T-helper 17 cell (primary cell): ENCODE measurements at places on chromosomes 13 and 19. TPM values are rescaled to one million over a fixed set of nuclear protein-coding genes. Genes with fewer than 3 reads are reported as not detected.

- DNase-seq: no peak
Measured at GRCh38 chr13:20799726-20800416, 26.1 kb upstream of the EEF1AKMT1 start.

GRCh38 chr19:16297575-16298178 lies 26.9 kb upstream of the KLF2 start:
- DNase-seq: no peak

- DNase-seq: no peak
Measured at GRCh38 chr13:91219201-91219600, 128.3 kb upstream of the MIR17HG start.

ZNF808 gene
- total RNA-seq: 20.1 TPM

- no peak for DNase-seq
Measured at GRCh38 chr13:66266761-66267160, 963.4 kb downstream of the PCDH9 start.

GRCh38 chr19:27794494-27795042 lies 1418.4 kb downstream of the UQCRFS1 start:
- no peak for DNase-seq

- no peak for DNase-seq
Measured at GRCh38 chr13:79812070-79812850, 331.3 kb downstream of the NDFIP2 start.

DNA sequence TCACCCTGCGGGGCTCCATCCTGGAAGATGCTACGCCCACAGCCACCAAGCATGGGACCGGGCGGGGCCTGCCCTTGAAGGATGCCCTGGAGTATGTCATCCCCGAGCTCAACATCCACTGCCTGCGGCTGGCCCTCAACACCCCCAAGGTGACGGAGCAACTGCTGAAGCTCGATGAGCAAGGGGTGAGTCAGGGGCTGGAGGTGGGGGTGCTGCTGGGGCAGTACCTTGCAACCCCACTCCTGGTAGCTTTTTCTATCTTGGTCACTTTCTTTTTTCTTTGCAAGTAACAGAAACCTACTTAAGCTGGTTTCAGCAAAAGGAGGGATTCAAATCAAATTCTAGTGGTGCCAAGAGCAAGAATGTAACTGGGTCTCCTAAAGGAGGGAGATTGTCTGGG lies 124.1 kb downstream of the DPF1 start:
- DNase-seq: no peak

DNA sequence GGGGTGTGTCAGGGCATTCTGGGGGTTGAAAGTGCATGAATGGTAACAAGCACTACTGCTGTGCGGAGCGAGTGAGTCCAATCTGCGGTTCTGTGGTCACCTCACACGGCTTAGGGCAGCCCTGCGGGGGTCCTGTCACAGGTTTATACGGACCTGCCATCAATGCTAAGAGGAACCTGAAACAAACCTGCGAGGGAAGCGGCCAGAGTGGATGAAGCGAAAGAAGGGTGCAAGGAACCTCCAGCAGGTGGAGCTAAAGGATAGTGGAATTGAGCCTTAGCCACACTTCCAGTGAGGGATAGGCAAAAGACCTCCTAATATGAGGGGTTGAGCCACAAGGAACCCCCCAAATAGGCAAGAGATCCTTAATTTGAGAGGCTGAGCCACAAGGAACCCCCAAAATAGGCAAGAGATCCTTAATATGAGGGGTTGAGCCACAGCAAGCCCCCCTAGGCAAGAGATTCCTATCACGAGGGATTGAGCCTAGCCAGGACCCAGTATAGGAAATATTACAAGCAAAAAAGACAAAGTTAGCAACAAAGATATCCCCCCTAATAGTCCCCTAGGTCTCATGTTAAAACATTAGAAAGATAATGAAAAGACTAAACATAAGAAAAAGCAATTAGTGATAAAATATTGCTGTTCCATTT lies 6.3 kb upstream of the ZNF69 start:
- DNase-seq: peak; percentile 43

GRCh38 chr19:18321734-18322102 lies 1.2 kb downstream of the LSM4 start:
- no peak for DNase-seq

GRCh38 chr13:108533842-108534241 lies 95.6 kb upstream of the MYO16 start:
- DNase-seq: no peak

DNA sequence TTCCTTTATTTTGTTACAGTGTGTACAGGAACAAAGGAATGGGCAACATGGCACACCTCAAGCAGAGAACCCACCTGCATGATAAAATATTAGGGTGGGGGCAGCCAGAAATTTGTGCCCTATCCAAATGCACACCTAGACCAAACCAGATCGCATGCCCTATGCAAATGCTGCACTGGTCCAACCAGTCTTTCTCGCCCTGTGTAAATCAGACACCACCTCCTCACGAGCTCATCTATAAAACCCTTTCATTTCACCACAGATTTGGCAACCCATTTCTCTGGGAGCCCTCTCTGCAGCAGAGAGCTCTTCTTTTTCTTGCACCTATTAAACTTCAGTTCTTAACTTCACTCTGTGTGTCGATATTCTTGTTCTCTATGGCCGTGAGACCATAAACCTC lies 1559.2 kb downstream of the SLITRK1 start:
- no peak for DNase-seq

DNA sequence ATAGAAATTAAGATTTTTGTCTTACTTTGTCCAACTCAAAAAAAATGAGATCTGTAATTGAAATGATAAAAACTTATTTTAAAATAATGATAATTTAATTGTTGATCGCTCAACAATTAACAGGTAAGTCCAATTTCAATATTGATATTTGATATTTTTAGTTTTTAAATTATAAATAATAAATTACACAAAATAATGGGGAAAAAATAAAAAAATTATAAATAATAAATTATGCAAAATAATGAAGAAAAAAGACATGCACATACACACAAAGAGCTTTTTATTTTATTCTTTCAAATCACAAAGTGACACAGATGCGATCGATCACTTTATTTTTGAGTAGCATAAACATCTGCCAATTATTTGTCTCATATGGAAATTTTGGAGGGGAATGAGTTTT lies 40.8 kb downstream of the KCTD12 start:
- DNase-seq: no peak

DNA sequence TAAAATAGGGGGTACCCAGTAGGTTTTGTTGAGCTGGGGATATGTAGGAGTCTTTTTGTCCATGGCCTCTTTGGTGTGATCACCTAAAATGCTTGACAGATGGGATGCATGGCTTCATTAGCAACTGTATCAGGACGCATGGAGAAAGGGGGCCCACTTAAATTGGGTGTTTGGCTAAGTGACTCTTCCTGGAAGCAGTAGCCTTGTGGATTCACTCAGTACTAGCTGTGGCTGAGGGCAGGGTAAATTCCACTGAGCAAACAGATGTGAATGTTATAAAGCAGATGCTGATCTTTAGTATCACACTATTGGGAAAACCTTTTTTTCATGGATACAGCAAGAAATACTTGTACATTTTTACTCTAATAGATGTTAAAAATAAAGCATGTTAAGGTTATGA lies 140.0 kb downstream of the FGF14 start:
- no peak for DNase-seq

DNA sequence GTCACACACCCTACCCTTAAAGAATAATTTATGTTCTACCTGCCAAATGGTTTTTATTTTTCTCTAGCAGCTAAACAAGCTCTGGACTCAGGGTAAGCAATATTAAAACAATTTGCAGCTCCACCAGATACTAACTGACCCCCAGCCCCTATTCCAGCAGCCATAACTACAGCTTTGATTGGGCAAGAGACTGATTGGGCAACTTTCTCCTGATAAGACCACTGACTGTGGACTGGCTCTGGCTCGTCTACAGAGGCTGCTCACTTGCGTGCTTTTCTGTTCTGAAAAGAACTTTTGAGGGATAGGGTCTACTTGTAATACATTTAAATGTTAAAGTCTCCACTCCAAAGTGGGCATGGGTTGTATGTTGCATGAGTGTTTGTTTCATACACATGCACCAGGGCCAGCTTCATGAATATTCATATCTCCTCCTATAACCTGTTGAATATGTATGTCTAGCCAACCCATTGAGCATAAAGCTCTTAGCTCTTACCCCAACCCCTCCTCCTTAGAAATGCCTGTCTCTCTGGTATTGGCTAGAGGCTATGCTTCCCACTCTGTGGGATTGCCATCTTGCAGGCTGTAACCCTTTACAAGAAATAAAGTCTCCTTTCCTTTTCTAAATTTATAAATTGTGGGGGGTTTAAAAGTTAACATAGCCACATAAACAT lies 19.9 kb downstream of the OR7A5 start:
- DNase-seq: no peak

BEST2 gene
- not detected for total RNA-seq

RFPL4A gene
- total RNA-seq: not detected

GJB6 gene
- 3.3 TPM for total RNA-seq

GRCh38 chr13:25215253-25215575 lies 43.1 kb upstream of the AMER2 start:
- no peak for DNase-seq

- DNase-seq: no peak
Measured at GRCh38 chr13:78022164-78022877, 103.7 kb upstream of the EDNRB start.

GRCh38 chr13:20114066-20114610 lies 46.7 kb downstream of the GJA3 start:
- no peak for DNase-seq

CGB2 gene
- total RNA-seq: not detected

- no peak for DNase-seq
Measured at GRCh38 chr19:6725513-6726231, 5.2 kb upstream of the C3 start.

- no peak for DNase-seq
Measured at GRCh38 chr19:47416643-47416985, 2.7 kb downstream of the MEIS3 start.

- DNase-seq: no peak
Measured at GRCh38 chr19:50837300-50837699, 3.9 kb upstream of the KLK15 start.

DNA sequence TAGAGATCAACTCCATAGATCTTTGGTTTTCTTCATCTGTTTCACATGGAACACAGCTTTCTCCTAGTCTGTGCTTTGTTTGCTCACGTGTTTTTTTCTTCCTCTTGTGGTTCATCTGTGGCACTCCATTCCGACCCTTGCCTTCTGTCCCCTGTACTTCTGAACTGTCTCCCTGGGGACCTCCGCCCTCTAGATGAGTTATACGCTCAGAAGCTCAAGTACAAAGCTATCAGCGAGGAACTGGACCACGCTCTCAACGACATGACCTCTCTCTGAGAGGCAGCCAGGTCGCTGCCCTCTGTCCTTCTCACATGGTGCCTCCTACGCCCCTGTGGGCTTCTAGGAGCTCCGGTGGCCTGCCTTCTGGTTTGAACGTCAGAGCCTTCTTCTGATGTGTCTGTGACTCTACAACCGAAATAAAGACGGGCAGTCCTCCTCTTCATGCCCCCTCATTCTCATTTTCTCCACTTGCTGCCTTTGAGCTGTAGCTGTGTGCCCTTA lies 16.6 kb upstream of the RAB8A start:
- no peak for DNase-seq

- DNase-seq: peak; percentile 75
Measured at GRCh38 chr19:37468961-37469777, at the start of gene ZNF570. ZNF570 (plus strand) TSS chr19:37469356; CDS start chr19:37470355, 999 bp downstream.

DNA sequence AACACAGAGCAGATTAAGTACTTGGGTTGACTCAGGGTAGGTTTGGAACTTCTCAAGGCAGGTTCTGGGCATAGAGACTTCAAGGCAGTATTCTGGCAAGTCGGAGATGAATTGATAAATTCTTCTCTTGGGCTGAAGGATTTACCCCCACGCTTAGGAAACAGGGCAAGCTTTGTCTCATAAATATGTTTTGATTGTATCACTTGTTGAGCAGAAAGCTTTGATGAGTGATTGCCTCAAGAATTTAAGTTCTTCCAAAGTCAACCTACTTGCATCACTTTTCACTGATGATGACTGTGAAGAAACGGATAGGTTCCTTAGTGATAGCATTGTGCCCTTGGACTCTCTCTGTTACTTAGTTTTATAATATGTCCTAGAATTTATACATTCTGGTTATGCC lies 258.6 kb upstream of the DACH1 start:
- DNase-seq: no peak

FCHO1 gene
- total RNA-seq: 69.2 TPM

DNA sequence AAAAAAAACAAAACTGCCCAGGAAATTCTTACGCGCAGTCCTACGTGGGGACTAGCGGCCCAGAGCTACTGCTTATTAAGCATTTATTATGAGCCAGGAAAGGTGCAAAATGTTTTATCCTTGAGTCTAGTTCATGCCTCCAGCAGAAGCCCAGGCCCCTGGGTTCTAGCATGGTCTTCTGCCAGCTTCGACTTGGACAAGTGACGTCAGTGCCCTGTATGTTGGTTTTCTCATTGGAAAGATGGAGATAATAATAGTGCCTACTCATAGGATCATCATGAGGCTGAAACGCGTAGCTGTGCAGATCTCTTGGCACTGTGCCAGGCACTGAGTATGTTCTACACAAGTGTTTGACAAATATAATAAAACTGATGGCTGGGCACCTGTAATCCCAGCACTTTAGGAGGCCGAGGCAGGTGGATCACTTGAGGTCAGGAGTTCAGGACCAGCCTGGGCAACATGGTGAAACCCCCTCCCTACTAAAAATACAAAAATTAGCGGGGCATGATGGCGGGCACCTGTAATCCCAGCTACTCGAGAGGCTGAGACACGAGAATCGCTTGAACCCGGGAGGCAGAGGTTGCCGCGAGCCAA lies 12.4 kb upstream of the SULT2B1 start:
- no peak for DNase-seq

DNA sequence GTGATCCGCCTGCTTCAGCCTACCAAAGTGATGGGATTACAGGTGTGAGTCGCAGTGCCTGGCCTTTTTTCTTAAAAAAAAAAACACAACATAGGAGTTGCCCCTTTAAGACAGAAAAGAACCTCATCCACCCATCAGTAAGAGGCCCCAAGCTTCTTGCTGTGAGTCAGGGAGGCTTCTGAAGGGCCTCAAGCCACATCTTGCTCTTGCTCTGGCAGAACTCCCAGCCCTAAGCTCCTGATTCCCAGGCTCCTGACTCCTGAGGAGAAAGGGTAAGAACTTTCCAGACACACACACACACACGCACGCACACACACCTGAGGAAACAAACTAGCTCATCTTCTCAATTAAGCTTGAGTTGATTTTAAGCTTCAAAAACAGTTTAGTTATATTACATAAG lies 6.9 kb downstream of the ETFB start:
- no peak for DNase-seq

DNA sequence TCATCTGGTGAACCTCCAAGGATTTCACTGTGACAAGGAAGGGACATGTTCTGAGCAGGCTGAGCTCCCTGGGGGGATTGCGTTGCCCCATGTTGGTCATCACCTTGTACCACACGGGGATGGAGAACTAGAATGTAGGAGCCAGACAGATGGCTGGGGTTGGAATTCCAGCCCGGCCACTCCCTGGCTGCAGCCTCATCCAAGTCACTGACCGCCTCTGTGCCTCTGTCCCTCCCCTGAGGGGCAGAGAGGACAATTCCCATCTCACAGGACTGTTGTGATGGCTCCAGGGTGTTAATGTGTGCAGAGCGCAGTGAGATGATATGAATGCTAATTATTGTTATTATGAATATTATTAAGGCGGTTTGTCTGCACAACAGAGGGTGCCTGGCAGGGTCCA lies 24.1 kb downstream of the ADGRL1 start:
- no peak for DNase-seq

SHISA7 gene
- not detected for total RNA-seq

BRCA2 gene
- total RNA-seq: 2.9 TPM
